Glomerular endothelial cell (primary cell): ENCODE measurements at places on chromosomes 5 and 9.

GRCh38 chr5:78808818-78809217 lies 160.2 kb upstream of the LHFPL2 start:
- DNase-seq: no peak

GRCh38 chr5:152505442-152506042 lies 100.5 kb upstream of the NMUR2 start:
- no peak for DNase-seq

DNA sequence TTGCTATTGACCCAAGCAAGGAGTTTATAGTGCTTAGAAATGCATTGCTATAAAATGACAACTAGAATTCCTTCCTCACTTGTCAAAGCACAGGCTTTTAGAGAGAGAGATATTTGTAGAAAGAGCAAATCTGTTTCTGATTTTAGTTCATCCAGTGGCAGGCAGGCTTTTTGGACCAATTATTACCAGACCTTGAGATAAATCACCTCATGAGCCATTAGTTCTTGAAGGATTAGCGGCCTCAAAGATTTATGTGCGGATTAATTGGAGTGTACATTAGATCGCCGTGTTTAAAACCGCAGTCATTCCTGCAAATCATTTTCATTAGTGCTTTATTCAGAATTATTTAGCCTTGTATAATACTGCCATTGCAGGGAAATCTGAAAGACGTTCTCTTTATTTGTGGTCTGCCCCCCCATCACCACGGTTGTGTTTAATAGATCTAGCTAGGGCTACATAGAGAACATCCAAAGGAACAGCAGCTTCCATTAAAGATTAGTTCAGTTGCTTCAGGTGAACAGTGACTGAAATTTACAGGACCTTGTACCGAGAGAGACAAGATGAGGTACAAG lies 28.8 kb upstream of the TJP2 start:
- DNase-seq: no peak

DNA sequence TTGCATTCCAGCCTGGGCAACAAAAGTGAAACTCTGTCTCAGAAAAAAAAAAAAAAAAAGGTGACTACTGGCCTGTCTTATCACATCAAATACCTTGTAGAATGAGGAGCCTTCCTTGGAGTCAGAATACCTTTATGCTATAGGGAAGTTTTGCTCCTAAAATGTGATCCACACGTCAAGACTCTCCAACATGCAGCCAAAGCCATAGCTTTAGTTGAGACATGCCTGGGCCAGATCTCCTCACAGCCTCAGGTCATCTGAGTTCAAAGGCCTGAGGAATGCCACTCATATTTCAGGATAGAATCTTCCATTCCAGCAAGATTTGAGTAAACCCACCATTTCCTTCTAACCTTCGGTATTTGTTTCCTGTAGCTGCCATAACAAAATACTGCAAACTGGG lies 13.7 kb upstream of the SOWAHA start:
- no peak for DNase-seq

GRCh38 chr9:72751541-72751940 lies 201.3 kb downstream of the ALDH1A1 start:
- no peak for DNase-seq
